ENCODE measurements at places on chromosomes 11 and 22.

DNA sequence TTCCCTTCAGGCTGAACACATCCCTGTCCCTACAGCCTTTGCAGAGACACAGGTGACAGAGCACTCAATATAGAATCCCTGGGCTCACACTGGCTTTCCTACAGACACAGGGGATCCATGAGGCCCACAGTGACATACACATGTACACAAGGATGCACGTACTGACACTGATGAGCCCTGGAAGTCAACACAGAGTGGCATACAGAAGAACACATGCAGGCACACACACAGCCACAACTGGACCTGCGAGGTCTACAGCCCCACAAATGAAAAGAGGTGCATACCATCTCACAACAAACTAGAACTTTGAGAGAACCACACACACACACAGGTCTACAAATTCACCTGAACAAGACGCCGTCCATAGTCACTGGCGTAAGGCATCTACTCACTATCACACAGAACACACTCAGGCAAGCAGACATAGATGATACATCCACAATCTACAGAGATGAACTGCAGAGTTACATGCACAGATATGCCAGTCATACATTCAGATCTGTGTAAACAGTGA is 3.5 kb upstream of the ZNF74 start:
- DNase-seq = no peak

- no peak for DNase-seq
These were observed 8.1 kb downstream of the APIP start for GRCh38 chr11:34907934-34908593.

DNA sequence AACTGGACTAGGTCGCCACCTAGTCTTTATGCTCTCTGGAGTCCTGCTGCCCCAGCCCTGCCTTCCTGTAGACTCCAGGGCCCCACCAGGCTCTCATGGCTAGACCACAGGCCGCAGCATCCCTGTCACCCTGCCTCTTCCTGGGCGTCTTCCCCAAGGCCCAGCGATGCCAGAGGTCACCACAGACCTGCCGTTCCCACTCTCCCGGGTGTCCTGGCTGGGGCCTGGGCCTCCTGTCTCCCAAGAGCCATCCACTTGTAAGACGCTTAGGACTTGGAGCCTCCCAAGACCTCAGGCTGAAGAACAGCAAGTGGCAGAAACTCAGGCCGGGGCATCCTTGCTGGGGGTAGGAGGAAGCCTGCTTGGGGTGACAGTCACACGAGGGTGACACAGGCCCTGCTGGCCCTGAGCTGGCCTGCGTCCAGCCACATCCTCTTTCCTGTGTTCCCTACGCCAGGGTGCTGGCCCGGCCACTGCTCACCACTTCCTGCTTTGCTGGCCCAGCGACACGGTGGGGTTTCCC is 2.0 kb upstream of the TCIRG1 start:
- no peak for DNase-seq

DNA sequence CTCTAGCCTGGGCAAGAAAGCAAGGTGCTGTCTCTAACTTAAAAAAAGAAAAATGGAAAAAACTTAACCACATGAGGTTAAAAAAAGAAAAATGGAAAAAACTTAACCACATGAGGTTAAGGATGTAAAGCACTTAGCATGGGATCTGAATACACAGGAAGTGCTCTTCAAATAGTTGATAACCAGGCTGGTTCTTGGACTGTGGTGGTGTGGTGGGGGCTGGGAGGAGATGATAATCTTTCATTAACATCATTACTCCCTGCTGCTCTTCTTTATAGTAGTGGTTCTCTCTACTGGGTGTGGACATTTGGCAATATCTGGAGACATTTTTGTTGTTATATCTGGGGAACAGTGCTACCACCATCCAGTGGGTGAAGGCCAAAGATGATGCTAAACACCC is 88.4 kb downstream of the TTC17 start:
- no peak for DNase-seq

DNA sequence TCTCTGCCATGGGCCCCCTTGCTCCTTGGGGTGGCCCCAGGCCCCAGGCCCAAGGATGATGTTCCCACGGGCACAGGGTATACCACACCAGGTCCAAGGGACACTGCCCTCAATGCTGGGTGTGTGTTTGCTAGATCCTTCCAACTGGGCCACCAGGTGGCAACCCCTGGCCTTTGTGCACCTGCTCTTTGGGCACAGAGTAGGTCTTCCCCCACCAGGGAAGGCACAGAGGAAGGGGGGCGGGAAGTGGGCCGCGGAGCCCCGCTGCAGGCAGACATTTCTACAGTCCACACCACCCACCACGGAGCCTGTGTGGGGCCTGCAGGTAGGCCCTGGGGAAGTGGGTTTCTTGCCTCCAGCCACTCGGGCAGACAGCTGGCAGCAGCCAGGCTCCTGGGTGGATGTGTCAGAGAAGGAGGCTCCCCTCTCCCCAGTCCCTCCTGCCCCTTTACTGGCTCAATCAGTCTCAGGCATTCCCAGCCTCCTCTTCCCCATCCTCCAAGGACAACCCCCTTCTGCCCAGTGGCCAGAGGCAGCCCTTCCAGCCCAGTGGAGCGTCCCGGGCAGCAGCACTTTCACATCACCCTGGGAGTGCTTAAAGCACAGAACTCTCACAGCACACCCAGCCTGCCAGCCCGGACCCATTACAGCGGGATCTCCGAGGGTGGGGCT is 21.6 kb downstream of the MAFF start:
- no peak for DNase-seq

DNA sequence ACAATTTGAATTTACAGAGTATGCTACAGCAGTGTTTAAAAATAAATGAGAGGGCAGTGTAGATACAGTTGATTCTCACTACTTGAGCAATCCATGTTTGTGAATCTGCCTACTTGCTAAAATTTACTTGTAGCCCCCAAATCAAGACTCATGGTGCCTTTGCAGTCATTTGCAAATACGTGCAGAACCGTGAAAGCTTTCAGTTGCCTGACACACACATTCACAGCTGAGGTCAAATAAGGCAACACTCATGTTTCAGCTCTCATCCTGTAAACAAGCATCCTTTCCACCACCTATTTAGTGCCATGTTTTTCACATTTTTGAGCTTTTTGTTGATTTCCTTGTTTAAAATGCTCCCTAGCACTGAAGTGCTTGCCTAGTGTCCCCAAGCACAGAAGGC is 32.5 kb upstream of the RASL10A start:
- no peak for DNase-seq

DNA sequence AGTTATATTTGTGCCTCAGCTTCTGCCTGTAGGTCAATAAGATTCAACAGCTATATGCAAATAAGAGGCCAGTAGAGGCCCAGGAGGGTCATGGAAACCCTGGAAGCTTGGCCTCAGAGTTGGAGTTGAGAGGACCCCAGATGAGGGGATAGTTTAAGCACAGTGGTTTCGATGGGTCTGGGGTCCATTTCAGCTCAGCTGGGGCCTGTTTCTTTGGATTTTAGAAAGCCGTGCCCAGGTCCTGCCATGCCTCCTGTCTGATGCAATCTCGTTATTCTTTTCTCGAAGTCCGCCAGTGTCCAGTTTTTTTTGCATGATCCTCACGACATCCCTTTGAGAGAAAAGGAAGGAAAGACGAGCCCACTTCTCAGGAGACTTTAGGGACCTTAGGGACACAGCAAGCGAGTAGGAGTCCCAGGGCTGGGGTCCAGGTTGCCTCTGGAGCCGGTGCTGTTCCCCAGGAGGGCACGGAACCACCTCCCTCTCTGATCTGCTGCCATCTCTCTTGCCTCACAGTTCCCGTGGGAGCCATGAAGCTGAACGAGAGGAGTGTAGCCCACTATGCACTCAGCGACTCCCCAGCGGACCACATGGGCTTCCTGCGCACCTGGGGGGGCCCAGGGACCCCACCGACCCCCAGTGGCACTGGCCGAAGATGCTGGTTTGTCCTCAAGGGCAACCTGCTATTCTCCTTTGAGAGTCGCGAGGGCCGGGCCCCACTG is 2.6 kb upstream of the SMDT1 start:
- no peak for DNase-seq

DNA sequence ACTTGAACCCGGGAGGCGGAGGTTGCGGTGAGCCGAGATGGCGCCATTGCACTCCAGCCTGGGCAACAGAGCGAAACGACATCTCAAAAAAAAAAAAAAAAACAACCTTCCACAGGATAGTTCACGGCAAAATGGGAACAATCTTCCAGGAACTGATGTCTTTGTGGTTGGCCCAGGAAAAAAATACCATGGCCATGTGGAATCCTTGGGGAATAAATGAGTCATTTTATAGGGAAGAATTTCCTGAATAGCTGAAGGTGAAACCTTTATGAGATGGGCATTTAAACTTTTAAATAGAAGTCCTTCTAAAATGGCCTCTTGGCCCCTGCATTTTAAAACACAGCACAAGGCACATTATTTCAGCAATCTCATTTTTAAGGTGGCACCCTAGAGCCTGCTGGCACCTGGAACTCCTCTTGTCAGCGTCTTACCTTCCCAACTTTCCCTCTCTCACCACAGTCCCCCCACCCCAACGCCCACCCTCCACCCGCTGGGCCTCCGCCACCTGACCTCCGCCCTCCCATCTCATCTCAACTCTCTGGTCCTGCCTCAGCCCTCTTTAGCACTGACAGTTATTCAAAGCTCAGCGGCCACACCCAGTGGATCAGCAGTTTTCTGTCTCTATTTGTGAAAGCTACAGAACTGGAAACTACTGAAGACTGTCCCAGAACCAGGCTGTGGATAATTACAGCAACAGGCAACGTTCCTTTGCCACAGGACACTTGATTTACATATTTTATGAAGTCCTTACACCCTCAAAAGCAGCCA is 43.1 kb downstream of the SCGB1A1 start:
- DNase-seq = no peak

- DNase-seq = no peak
These were observed at the start of gene LRP4 for GRCh38 chr11:46918083-46918787. Gene LRP4, minus strand, starts transcription at chr11:46918550. Its CDS starts 171 bp downstream, at chr11:46918379.

- no peak for DNase-seq
These were observed at the start of gene UPB1 for GRCh38 chr22:24494528-24495364. Gene UPB1, plus strand, starts transcription at chr22:24495332. Its CDS starts 72 bp downstream, at chr22:24495404.

- no peak for DNase-seq
These were observed 118.3 kb downstream of the SEZ6L start for GRCh38 chr22:26287382-26288225.

GRCh38 chr22:21938906-21939305 is 13.7 kb downstream of the PPM1F start:
- no peak for DNase-seq
